NCI-H187 treated with DMSO at 0.1 percent for 48 hours (cell line): ENCODE measurements at places on chromosomes 6 and 20.

- peak; percentile 18 for DNase-seq
These were observed 589.7 kb downstream of the CBLN4 start for GRCh38 chr20:55415567-55416142.

DNA sequence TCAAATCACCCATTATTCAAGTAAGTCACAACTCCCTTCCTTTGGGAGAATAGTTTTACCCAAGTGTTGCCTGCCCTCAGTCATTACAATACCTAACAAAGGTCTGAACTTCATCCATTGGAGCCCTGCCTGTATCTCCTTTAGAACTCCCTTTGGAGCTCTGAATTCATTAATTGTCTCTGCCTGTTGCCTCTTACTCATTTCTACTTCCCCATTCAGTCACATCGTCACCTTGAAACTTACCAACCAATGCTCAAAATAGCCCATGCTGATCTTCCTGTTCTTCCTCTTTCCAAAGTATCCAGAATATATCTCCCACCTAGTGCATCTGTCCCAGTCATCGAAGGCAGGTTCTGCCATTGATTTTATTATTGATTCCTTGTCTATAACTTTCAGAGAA lies 120.7 kb upstream of the ADGRF1 start:
- no peak for DNase-seq

GRCh38 chr20:25046736-25047666 lies 10.9 kb downstream of the ACSS1 start:
- no peak for DNase-seq

- DNase-seq: no peak
These were observed 11.8 kb downstream of the ADTRP start for GRCh38 chr6:11766589-11767450.

DNA sequence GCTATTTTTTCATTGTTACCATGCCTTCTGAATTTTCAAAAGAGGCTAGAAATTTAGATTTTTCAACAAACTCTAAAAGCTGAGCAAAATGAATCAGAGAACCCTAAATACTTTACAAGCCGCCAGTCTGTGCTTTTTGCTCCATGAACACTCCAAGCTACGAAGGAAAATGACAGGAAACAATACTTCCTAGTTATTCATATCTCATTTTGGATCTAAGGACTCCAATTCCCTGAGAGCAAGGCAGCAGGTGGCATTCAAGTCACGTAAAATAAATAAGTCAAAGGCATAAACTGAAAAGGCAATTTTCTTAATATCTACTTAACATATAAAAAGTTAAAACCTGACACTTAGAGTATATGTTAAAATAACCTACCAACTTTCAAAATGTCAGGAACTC lies 50.6 kb downstream of the PDSS2 start:
- no peak for DNase-seq

DNA sequence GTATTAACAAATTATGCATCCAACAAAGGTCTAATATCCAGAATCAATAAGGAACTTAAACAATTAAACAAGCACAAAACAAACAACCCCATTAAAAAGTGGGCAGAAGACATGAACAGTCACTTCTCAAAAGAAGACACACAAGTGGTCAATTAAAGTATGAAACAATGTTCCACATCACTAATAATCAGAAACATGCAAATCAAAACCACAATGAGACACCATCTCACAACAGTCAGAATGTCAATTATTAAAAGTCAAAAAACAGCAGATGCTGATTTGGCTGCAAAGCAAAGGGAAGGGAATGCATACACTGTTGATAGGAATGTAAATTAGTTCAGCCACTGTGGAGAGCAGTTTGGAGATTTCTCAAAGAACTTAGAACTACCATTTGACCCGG lies 129.3 kb downstream of the PFDN4 start:
- no peak for DNase-seq

GRCh38 chr20:8798505-8798904 lies 270.4 kb upstream of the PLCB4 start:
- DNase-seq: no peak

DNA sequence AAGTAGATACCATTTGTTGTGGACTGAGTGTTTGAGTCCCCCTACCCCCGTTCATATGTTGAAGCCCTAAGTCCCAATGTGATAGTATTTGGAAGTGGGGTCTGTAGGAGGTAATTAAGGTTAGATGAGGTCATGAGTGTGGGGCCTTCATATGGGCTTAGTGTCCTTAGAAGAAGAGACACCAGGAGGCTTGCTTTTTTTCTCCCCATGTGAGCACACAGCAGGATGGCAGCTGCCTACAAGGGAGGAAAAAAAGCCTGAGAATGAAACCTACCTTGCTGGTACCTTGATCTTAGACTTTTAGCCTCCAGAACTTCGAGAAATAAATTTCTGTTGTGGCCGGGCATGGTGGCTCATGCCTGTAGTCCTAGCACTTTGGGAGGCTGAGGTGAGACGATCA lies 67.9 kb upstream of the TULP4 start:
- no peak for DNase-seq

GRCh38 chr20:63854069-63854765 lies 7.1 kb upstream of the ABHD16B start:
- DNase-seq: no peak
